Stimulated activated CD4-positive, alpha-beta T cell treated with anti-CD3 and anti-CD28 coated beads, Interleukin-4, amount 100 ng/mL, for 4 hours (primary cell): ENCODE measurements at places on chromosomes 2 and 18.

- DNase-seq: no peak
These were observed 139.5 kb upstream of the GAREM1 start for GRCh38 chr18:32610176-32610575.

DNA sequence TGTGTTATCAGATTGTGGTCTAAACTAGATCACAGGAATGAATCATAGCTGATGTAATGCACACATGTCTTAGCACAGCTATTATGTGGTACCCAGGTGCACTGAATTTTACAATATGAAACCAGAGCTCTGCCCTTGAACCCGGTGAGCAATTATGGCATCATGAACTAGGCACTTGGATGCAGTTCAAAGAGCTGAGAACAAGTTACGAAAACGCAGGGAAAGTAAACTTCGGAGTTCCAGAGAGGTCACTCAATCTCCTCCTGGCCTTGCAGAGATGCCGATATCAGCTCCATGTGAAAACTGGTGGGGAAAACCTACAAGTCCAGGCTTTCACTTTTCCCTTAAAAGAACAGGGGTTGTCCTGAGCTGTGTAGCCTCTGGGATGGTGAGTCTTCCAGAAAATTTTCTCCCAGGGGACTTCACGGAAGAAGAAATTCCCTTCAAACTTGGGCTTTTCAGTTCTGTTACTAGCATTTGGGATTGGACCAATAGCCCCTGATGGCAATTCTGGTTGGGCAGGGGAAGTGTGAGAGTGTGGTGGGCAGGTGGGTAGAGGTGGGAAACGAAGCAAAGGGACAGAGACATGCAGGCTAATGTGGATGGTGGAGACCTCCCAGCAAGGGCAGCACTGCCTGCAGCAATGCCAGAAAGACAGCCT, 71.1 kb upstream of the SH3BP4 start:
- DNase-seq: no peak

DNA sequence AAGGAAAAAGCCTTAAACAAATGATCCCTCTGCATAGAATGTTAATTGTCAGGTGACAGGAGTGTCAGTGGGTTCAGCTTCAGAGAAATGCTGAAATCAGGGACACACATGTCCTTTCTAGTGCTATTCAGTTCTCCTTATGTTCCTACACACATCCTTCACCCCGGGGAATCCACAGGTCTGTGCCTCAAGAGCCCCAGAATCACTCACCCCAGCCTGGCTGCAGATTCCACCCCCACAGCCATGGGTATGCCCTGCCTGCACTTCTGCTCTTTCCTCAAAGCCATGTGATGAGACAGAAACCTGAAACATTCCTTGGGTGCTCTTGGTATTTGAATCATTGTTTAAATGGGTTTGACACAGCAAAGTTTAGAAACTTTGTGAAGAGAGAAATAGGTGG, 27.4 kb upstream of the FZD7 start:
- no peak for DNase-seq

GRCh38 chr2:172128484-172128883, 25.8 kb upstream of the DLX2 start:
- DNase-seq: no peak

- no peak for DNase-seq
These were observed 3.2 kb downstream of the COA5 start for GRCh38 chr2:98605076-98605475.

DNA sequence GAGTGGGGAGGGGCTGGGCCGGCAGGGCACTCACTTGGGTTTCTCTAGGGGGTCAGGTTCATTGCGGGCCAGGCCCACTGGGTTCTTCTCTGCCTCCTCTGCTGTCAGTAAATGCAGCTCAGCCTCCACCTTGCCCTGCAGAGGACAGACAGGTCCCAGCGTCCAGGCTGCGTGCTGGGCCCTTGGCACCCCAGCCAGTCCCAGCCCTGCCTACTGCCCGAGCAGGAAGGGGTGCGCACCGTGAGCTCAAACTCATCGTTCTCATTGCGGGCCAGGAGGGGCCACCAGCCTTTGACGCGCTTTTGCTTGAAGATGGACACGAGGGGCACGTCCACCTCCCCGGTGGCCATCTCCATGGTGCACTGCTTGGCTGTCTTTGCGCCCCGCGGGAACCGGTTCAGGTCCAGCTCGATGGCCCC, 17.3 kb downstream of the OTOF start:
- DNase-seq: no peak

DNA sequence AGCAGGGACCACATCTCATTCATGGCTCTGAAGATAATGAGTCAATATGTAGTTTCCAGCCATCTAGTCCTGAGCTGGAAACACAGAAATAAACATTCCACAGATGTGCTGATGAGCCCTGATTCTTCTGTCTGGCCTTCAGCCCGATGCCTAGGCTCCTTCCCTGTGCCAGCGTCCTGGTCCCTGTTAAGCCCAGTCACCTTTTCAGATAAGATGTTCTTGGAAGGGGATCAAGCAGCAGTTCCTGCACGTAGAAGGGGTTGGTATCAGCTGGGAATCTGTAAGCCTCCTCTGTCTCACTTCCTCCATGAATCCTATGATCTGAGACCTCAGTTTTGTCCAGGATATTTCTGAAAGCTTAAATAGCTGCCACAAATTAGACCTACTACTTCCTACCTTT, 149.3 kb downstream of the TTC32 start:
- DNase-seq: no peak

GRCh38 chr18:47748093-47748796, 182.2 kb downstream of the SMAD2 start:
- no peak for DNase-seq

DNA sequence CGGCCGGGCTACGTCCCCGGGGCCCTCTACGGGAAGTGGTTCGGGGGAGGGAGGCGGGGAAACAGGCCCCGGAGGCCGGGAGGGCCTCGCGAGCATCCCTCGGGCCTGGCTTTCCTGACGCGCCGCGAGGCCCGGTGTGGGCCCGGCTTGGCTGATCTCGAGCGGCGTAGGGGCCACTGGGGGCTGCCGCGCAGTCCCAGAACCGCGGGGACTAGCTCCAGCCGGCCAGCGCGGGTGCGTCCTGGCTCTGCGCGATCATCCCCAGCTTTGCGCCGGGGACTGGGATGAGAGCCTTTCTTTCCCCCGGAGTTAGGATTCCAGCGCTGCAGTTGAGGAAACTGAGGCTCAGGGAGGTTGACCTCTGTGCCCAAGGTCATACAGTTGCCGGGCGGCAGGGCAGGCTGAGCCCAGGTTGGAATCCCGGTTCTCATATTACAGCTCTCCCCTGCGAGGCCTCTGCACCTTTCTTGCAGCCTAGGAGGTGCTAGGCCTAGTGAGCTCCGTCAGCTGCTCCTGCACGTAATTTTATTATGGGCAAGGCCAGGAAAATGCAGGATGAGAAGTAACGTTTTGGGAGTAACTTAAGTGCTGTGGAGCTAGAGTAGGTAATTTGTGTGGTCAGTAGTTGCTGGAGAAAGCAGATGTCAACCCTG, 501 bp downstream of the LPIN1 start:
- DNase-seq: no peak

GRCh38 chr18:55300421-55300935, 287.5 kb downstream of the TCF4 start:
- DNase-seq: no peak

DNA sequence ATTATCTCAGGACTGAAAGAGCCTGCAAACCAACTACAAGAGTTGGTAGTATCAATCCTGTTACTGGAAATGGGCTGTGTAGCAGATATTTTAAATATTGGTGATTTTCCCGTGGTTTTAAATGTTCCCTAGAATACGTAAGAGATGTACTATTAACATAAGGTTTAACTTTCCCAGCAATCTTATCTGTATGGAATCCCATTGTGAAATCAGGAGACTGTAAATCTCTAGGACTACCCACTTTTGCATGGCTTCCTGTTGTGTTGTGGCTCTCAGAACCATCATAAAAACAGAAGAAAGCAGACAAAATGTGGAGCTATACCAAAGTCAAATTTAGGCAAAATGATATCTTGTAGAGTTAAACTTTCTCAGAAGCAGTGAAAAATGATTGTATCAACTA, 641.5 kb upstream of the SETBP1 start:
- no peak for DNase-seq

DNA sequence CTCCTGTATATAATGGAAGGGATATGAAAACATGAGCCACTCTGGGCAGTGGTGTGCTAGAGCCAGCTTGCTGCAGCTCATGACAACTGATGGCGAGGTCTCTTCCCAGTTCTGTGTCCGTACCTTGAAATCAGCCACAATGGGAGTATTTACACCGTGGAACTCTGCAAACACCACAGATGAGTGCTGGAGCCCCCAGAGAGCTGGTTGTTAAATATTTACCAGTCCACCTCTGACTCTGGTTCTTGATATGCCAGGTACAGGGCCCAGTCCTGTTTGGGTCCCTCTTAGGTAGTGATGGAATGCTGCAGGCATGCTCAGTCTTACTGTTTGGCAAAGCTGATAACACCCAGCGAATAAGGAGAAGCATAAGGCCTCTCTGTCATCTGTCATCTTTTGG, 116.1 kb upstream of the GLI2 start:
- no peak for DNase-seq

DNA sequence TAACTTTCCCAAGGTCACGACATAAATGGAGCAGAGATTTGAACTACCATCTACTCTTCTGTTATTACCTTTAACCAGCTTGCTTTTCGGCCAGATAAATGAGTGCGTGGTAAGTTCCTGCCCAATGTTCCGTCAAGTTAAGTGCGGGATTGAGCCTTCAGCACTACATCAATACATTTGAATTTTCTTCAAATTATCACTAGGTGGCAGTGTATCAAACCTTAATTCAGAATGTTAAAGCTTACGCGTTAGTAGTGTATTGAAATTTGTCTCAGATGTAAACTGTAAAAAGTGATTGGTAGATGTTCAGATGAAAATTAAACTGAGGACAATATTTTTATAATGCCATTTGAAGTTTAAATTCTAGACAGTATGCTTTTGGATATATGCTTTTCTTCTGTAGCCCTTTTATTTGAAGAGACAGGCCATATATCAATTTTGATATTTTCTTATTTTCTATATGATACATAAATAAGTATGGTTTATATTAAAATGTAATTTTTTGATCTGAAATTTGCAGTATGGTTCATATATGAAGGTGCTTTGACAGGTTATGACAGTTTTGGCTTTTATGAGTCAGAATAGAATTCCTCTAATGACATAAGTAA, 681.3 kb downstream of the ADCYAP1 start:
- no peak for DNase-seq

DNA sequence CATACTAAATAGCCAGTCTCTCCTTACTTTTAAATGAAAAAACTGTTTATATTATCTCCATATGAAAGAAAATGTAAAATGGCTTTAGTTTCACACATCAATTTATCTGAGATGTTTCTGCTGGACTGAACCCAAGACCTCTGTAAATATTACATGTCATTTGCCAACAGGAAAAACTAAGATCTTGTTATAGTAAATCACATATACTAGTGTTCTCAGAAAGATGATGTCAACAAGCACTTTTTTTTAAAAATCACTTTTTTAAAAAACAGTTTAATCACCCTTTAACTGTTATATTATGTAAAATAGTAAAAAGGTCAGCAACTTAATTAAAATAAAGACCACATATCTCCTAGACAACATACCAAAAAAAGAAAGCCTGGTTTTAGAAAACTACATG, 46.3 kb downstream of the PTPN2 start:
- DNase-seq: no peak

DNA sequence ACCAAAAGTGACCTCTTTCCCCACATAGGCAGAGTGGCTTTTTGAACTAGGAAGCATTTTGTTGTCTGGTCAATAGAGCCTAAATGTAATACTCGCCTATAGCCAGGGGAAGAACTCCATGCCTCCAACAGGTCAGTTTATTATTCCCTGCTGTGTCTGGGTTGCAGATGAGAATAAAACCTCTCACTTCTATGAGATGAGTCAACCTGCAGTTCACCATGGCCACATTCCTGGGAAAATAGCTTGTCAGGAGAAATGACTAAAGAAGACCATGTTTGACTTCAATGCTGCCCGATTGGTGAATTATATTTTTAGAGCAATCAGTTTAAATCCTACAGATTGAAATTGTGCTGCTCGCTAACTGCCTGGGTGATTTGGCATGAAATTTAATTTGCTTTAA, 46.7 kb upstream of the LRRTM1 start:
- no peak for DNase-seq
